ENCODE measurements at places on chromosomes 11 and 22. TPM values are rescaled to one million over a fixed set of nuclear protein-coding genes. Genes with fewer than 3 reads are reported as not detected.

The GLYAT gene
- not detected for total RNA-seq

The BLID gene
- total RNA-seq, result 0.77 TPM

The OR52A1 gene
- total RNA-seq, result not detected

The MS4A6E gene
- not detected for total RNA-seq

The C11orf97 gene
- total RNA-seq, result not detected

The MRPL49 gene
- 50.5 TPM for total RNA-seq

The PDE2A gene
- total RNA-seq, result 13.8 TPM

The SLC22A9 gene
- total RNA-seq, result not detected

The HORMAD2 gene
- not detected for total RNA-seq

The NRGN gene
- 0.62 TPM for total RNA-seq

The TEX54 gene
- total RNA-seq, result not detected

Data from uterus (tissue), 4 donors.